ENCODE measurements at places on chromosomes 13 and 19.

- H3K36me3 ChIP-seq: no peaks in the 10 kb centered on the region
- H3K4me1 ChIP-seq: no peaks in the 10 kb centered on the region
- H3K4me3 ChIP-seq: peak overlapping the region; percentile 91
- DNase-seq: no peak
Measured at GRCh38 chr19:40716031-40716481, 630 bp downstream of the COQ8B start.

- peaks cover 15% of the 10 kb centered on the region for H3K4me1 ChIP-seq
- H3K27ac ChIP-seq: peak overlapping the region; percentile 90
- peak overlapping the region; percentile 71 for H3K4me3 ChIP-seq
- H3K27me3 ChIP-seq: no peaks in the 10 kb centered on the region
Measured at GRCh38 chr19:1942078-1942933, 1.3 kb downstream of the CSNK1G2 start.

GRCh38 chr19:28715157-28715556, 497.8 kb downstream of the UQCRFS1 start:
- H3K36me3 ChIP-seq: no peaks in the 10 kb centered on the region
- no peaks in the 10 kb centered on the region for H3K27me3 ChIP-seq
- no peaks in the 10 kb centered on the region for H3K4me1 ChIP-seq

- no peaks in the 10 kb centered on the region for H3K27me3 ChIP-seq
- H3K36me3 ChIP-seq: no peaks in the 10 kb centered on the region
- H3K4me1 ChIP-seq: no peaks in the 10 kb centered on the region
- H3K27ac ChIP-seq: no peak overlapping the region
Measured at GRCh38 chr13:113949546-113949945, 24.3 kb downstream of the C13orf46 start.

DNA sequence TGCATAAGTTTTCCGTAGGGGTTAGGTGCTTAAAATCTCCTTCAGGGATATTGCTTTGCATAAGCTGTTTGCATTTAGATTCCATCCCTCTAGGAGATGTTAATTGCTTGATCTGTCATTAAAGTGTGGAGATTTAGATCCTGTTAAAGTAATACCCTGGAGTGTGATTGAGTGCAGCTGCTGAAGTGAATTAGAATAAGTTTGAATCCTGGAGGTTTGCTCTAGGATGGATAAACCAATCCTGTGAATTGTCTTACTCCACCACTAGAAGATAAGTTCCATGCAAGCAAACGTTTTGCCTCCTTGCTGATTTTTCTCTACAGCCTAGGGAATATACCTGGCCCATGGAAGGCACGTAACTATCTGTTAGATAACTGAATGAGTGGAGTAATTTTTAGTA, 1487.2 kb upstream of the PRR20A start:
- H3K27me3 ChIP-seq: no peaks in the 10 kb centered on the region
- H3K27ac ChIP-seq: no peak overlapping the region
- no peak overlapping the region for H3K4me3 ChIP-seq
- H3K36me3 ChIP-seq: no peaks in the 10 kb centered on the region
- no peaks in the 10 kb centered on the region for H3K4me1 ChIP-seq

DNA sequence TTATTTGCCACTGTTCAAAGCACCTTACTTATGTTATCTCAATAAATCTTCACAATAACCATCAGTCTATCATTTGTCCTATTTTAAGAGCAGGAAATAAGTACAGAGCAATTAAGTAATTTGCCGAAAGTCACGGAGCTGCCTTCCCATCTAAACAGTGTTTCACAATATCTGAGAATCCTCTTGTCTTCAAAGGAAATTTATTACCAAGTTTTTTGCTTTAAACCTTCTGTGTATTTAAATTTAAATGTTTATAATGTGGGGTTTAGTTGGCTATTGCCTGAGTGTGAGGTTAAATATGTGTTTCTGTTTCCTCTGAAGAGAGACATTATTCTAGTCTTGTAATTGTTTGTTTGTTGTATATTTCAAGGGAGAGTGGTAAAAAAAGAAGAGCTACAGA, 633.1 kb downstream of the EFNB2 start:
- DNase-seq: no peak
- H3K36me3 ChIP-seq: no peaks in the 10 kb centered on the region
- no peak overlapping the region for H3K4me3 ChIP-seq
- H3K27me3 ChIP-seq: no peaks in the 10 kb centered on the region
- no peaks in the 10 kb centered on the region for H3K4me1 ChIP-seq
- no peak overlapping the region for H3K27ac ChIP-seq

DNA sequence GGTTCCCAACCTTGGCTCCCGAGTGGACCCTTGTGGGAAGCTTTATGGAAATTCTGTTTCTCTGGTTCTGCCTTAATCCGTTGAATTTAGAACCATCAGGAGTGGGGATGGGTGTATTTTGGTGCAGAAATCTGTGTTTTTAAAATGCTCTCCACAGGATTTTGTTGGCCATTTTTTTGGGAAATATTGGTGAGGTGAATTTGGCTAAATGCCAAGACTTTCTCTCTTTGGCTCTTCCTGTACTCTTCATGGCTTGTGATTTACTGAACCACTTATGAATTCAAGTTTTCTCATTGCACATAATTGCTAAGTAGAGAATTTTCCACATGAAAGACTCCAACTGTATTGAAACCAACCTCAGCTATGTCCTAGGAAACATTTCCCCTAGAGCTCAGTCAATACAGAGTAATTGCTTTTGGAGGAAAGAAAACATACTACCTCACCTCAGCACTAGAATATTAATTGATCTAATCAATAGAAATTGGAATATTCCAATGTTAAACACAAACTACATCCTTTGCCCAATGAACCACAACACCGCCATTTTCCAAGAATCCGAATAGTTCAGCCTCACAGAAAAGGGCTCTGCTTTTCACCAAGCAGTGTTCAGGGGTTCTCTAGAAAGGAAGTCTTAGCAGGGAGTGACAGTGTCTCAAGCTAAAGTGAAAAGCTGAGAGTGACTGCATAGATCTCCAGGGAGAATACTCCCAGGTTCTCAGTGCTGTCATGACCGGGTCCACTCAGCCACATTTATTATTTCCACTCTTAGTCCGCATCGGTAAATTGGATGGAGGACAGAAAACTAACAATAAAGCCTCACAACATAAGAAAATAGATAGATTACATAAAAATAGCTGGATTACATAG, 60.3 kb downstream of the ERCC5 start:
- H3K27me3 ChIP-seq: no peaks in the 10 kb centered on the region
- DNase-seq: no peak
- H3K36me3 ChIP-seq: no peaks in the 10 kb centered on the region
- no peak overlapping the region for H3K27ac ChIP-seq

GRCh38 chr13:45104261-45104660, 16.0 kb upstream of the GTF2F2 start:
- no peaks in the 10 kb centered on the region for H3K36me3 ChIP-seq
- no peak overlapping the region for H3K27ac ChIP-seq
- no peaks in the 10 kb centered on the region for H3K4me1 ChIP-seq
- DNase-seq: no peak
- no peak overlapping the region for H3K4me3 ChIP-seq

DNA sequence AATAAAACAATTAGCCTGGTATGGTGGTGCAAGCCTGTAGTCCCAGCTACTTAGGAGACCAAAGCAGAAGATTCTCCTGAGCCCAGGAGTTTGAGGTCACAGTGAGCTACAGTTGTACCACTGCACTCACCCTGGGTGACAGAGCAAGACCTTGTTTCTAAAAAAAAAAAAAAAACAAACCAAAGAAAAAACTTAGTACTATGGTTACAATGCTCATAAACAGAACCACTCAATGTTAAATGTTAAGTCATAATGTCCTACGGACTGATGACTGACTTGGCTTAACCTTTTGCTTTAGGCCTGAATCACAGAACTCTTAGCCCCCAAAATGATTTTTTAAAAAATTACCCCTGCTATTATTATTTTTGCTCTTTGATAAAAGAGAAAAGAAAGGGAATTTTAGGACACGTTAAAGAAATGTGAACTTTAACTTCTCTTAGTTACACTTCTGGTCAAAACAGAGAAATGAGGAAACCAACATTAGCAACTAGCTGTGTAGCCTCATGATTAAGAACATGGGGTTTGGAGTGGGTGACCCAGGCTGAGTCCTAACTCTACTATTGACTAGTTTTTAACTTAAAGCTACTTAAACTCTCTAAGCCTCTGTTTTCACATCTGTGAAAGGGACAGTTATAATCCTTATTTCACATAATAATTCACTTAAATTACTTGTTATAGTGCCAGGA, 13.7 kb upstream of the ELF1 start:
- H3K27me3 ChIP-seq: no peaks in the 10 kb centered on the region
- no peak overlapping the region for H3K4me3 ChIP-seq
- no peak for DNase-seq
- no peaks in the 10 kb centered on the region for H3K36me3 ChIP-seq
- H3K4me1 ChIP-seq: no peaks in the 10 kb centered on the region
